ENCODE measurements at places on chromosomes 2 and 18. TPM values are rescaled to one million over a fixed set of nuclear protein-coding genes. Genes with fewer than 3 reads are reported as not detected.

UGT1A3 gene
- total RNA-seq = not detected

IL36A gene
- total RNA-seq = not detected

RAX gene
- not detected for total RNA-seq

ZNF521 gene
- total RNA-seq = 67.1 TPM

RNF125 gene
- 7.3 TPM for total RNA-seq
